ENCODE measurements at places on chromosomes 1 and 21.

- H3K36me3 ChIP-seq = no peaks in the 10 kb centered on the region
- H3K4me1 ChIP-seq = peaks cover 17% of the 10 kb centered on the region
- peak overlapping the region; percentile 51 for H3K27ac ChIP-seq
- peak; percentile 71 for DNase-seq
These were observed 164.7 kb downstream of the NRIP1 start for GRCh38 chr21:14900058-14900457.

GRCh38 chr1:27891196-27891889 is 19.0 kb downstream of the THEMIS2 start:
- no peaks in the 10 kb centered on the region for H3K27me3 ChIP-seq
- no peak for DNase-seq
- peaks cover 27% of the 10 kb centered on the region for H3K36me3 ChIP-seq
- no peak overlapping the region for H3K27ac ChIP-seq
- H3K4me3 ChIP-seq = no peak overlapping the region

GRCh38 chr1:38772953-38773352 is 86.6 kb downstream of the RRAGC start:
- H3K4me1 ChIP-seq = no peaks in the 10 kb centered on the region
- peaks cover 8% of the 10 kb centered on the region for H3K27me3 ChIP-seq
- no peak for DNase-seq
- no peaks in the 10 kb centered on the region for H3K36me3 ChIP-seq
- no peak overlapping the region for H3K4me3 ChIP-seq

GRCh38 chr21:46368533-46369285 is 44.8 kb downstream of the PCNT start:
- H3K36me3 ChIP-seq = peaks cover 13% of the 10 kb centered on the region
- DNase-seq = no peak
- no peak overlapping the region for H3K4me3 ChIP-seq
- no peaks in the 10 kb centered on the region for H3K4me1 ChIP-seq
- no peaks in the 10 kb centered on the region for H3K27me3 ChIP-seq

DNA sequence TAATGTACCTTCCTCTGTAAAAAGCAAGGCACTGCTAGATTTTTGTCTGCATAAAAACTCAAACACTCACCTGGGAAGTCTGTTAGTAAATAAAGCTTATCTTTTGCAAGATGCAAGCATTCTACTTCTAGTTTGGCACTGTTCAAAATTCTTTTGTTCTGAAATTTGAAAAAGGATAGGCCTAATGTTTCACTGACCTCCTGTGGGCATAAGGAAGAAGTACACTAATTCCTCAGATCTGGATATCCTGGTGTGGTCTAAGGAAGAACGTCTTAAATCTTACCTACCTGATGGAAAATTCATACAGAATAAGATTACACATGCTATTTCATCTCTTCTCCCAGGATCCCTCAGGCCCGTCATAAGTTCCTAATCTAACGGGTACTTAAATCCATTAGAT is 93.5 kb upstream of the CAMK1G start:
- DNase-seq = peak; percentile 9
- peaks cover 5% of the 10 kb centered on the region for H3K4me1 ChIP-seq
- no peaks in the 10 kb centered on the region for H3K27me3 ChIP-seq

DNA sequence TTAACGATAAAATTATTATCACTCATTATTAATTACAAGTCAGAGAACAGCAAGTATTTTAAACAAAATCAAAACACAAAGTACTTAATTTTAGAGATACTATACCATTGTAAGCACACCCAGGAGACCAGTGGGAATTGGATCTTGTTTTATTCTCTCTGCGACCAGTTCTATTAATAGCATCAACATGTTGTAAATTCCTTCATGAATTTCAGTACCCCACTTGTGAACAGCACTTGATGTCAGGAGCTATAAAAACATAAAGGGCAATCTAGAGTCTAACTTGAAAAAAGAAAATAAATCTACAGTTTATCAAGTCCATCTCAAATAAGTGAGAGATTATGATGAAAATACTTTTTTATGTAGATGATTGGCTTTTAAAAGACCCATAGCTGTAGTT is 42.9 kb downstream of the USP24 start:
- no peaks in the 10 kb centered on the region for H3K4me1 ChIP-seq
- no peak overlapping the region for H3K4me3 ChIP-seq
- DNase-seq = no peak
- peaks cover 8% of the 10 kb centered on the region for H3K36me3 ChIP-seq
- H3K27me3 ChIP-seq = no peaks in the 10 kb centered on the region

GRCh38 chr1:224783006-224783651 is 146.3 kb upstream of the DNAH14 start:
- no peaks in the 10 kb centered on the region for H3K27me3 ChIP-seq
- no peaks in the 10 kb centered on the region for H3K36me3 ChIP-seq
- peaks cover 11% of the 10 kb centered on the region for H3K4me1 ChIP-seq
- no peak overlapping the region for H3K4me3 ChIP-seq

DNA sequence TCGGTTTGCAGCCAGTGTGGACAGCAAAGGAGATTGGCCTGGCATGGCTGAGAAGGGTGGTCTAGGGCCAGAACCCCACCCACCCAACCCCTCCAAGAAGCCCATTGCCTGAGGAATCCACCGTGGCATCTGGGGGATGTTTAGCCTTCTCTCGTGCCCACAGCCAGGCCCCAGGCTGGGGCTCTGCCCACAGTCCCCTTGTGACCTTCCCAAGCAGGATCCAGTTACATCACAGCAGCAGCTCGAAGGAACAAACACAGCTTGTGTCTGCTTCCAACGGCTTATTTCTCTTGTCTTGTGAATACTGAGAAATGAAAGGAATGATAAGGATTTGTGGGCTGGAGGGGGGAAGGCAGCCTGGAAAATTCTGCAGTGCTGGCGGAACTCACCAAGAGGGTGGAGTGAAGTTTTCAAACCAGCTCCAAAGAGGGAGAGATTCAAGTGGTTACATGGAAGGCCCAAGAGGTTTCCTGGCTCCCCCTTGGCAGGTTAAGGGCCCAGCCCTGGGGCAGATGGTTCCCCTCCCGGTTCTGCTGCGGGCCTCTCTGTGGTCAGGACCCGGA is 61.6 kb downstream of the DHRS3 start:
- DNase-seq = peak; percentile 95
- no peak overlapping the region for H3K4me3 ChIP-seq
- H3K27ac ChIP-seq = peak overlapping the region; percentile 59
- H3K27me3 ChIP-seq = no peaks in the 10 kb centered on the region

DNA sequence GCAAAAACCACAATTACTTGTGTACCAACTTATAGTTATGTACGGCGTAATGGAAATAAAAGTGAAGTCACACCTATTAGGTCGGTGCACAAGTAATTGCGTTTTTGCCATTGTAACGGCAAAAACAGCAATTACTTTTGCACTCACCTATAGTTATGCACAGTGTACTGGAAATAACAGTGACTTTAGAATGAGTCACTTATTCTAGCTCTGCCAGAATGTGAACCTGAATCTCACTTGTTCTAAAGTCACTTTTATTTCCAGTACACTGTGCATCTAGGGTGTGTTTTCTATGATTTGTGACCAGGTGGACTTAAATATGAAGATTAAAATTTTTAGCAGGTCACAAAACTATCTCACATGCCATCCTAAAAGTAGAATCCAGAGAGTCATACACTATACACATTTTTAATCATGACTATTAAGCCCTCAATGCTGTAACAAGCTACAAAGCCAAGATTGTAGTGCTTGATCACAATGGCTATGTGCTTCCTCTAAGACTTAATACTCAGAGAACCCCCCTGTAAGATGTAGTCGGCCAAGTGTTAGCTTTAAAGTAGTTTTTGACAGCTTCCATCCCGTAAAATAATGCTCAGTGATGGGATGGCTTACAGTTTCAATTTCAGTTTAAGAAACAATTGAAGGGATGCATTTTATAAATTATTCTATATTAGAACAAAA is 218.8 kb downstream of the NEGR1 start:
- H3K4me3 ChIP-seq = no peak overlapping the region
- H3K4me1 ChIP-seq = no peaks in the 10 kb centered on the region
- no peaks in the 10 kb centered on the region for H3K27me3 ChIP-seq
- DNase-seq = peak; percentile 0
- H3K36me3 ChIP-seq = no peaks in the 10 kb centered on the region

DNA sequence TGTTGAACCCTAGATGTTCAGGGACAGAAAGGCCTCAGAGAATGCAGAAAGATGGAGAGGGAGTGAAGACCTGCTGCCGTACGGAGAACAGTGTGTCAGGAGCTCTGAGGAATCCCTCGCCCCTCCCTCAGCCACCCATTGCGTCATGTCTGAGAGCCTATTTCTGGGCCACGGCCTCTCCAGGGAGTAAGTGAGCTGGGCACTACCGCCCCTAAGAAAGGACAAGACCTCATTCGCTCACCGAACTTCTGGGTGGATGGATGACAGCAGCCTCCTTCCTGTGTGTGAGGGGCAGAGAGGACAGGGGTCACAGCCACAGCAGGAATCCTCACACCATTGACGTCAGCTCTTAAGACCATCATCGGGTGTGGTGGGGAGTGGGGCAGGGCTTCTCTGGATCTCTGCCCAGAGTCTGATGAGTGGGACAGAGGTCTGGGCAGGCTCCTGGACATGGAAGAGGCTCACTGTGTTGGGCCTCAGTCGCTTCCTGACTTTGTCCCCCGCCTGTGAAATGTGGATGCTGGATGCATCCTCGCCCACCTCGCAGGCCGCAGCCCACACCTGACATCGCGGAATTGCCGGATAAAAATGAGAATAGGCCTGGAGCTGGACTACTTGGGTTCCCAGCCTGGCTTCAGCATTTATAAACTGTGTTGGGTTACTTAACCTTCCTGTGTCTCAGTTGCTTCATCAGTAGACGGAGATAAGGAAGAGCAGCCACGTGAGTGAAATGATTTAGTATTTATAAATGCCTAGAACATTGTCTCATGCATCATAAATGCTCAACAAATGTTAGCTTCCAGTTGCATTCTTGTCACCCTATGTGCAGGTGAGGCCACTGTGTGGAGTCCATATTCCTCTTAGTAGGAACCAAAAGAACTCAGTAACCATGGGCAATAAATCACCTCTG is 238.6 kb downstream of the TRABD2B start:
- peaks cover 7% of the 10 kb centered on the region for H3K27me3 ChIP-seq

GRCh38 chr1:40951943-40952743 is 27.4 kb upstream of the CTPS1 start:
- H3K4me3 ChIP-seq = no peak overlapping the region
- H3K4me1 ChIP-seq = peaks cover 9% of the 10 kb centered on the region
- no peak for DNase-seq
- no peaks in the 10 kb centered on the region for H3K36me3 ChIP-seq
- no peaks in the 10 kb centered on the region for H3K27me3 ChIP-seq

DNA sequence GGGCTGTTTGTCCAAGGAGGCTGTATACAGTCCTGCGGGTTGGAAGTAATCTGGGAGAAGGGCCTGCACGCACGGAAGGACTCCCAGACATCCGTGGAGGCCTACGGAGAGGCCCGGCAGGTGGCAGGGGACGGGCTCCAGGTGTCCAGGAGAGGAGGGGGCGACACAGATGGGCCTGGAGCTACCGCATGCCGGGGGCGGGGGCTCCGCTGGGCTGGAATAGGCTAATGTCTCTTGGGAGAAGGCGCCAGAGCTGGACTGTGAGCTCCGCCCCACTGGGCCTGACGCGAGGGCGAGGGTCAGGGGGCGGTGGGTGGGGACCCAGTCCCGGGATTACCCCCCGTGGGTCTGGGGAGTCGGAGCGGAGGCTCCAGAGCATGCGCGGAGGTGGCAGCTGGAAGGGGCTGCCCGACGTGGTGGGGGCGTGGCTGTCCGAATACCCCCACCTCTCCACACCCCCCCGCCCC is 659 bp downstream of the AGO1 start:
- H3K27me3 ChIP-seq = no peaks in the 10 kb centered on the region
- H3K4me3 ChIP-seq = peak overlapping the region; percentile 100
- H3K27ac ChIP-seq = peak overlapping the region; percentile 57
- H3K36me3 ChIP-seq = no peaks in the 10 kb centered on the region
- peaks cover 11% of the 10 kb centered on the region for H3K4me1 ChIP-seq

GRCh38 chr1:12407050-12407961 is 177.5 kb downstream of the VPS13D start:
- H3K27me3 ChIP-seq = no peaks in the 10 kb centered on the region
- peaks cover 18% of the 10 kb centered on the region for H3K4me1 ChIP-seq

DNA sequence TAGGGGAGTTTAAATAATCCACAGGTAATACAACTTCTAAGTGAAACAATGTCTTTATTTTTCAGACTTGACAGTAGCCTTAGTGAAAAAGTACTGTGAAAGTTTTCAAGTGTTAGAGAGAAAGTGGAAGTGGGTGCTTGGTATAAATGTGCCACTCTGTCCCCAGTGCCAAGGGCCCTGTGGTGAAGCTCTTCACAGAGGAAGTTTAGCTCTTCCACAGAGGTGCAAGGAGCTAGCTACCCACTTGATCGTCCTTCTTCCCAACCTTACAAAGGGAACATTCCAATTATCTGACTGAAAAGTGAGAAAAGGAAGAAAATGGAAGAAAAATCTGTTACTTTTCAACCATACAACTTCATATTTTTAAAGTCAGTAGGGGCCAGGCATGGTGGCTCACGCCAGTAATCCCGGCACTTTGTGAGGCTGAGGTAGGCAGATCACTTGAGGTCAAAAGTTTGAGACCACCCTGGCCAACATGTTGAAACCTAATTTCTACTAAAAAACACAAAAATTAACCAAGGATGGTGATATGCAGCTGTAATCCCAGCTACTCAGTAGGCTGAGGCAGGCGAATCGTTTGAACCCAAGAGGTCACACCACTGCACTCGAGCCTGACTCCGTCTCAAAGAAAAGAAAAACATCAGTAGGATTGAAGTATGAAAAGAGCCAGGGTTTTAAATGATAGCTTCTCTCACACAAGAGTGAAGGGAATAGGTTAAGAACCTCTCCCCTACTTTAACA is 41.0 kb upstream of the PTPRC start:
- H3K4me1 ChIP-seq = no peaks in the 10 kb centered on the region
- DNase-seq = no peak
- H3K27ac ChIP-seq = no peak overlapping the region
- H3K36me3 ChIP-seq = no peaks in the 10 kb centered on the region
- no peaks in the 10 kb centered on the region for H3K27me3 ChIP-seq
- no peak overlapping the region for H3K4me3 ChIP-seq

DNA sequence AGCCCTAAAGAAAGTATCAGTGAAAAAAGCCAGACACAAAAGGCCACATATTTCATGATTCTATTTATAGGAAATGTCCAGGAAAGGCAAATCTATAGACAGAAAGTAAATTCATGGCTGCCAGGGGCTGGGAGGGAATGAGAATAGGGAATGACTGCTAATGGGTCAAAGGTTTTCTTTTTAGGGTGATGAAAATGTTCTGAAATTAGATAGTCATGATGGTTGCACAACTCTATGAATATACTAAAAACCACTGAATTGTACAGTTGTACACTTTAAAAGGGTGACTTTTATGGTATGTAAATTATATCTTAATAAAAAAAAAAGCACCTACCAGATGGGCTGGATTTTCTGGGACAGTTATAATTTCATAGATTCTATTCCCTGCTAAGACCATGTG is 114.8 kb downstream of the CNIH3 start:
- H3K36me3 ChIP-seq = peaks cover 4% of the 10 kb centered on the region
- no peak for DNase-seq
- no peaks in the 10 kb centered on the region for H3K27me3 ChIP-seq
- H3K4me3 ChIP-seq = no peak overlapping the region
- H3K27ac ChIP-seq = no peak overlapping the region

All from astrocyte (in vitro differentiated cells and primary cell).